GM10248 (cell line): ENCODE measurements at places on chromosomes 2 and 18.

- no peak for DNase-seq
These were observed 212.2 kb downstream of the FHOD3 start for GRCh38 chr18:36509646-36510197.

DNA sequence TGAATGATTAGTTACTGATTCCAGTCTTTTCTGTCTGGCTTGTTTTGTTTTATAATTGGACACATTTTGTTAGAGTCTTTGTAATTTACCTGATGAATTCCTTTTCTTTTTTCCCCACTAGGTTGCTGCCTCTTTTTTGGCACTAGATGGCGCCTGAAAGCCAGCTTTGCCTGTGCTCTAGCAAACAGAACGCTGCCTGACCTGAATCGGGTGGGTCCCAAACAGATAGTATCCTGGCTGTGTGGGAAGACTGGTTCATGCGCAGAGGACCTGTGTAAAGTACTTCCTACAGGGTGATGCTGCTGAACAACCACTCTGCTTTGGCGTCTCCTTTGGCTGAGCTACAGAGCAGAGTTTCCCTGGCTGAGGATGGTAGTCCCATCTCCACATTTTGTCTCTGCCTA is 288.2 kb downstream of the IKZF2 start:
- DNase-seq: peak; percentile 6

GRCh38 chr2:207041279-207041678 is 102.0 kb downstream of the CPO start:
- DNase-seq: no peak

GRCh38 chr18:8695932-8696517 is 9.3 kb upstream of the MTCL1 start:
- DNase-seq: no peak

DNA sequence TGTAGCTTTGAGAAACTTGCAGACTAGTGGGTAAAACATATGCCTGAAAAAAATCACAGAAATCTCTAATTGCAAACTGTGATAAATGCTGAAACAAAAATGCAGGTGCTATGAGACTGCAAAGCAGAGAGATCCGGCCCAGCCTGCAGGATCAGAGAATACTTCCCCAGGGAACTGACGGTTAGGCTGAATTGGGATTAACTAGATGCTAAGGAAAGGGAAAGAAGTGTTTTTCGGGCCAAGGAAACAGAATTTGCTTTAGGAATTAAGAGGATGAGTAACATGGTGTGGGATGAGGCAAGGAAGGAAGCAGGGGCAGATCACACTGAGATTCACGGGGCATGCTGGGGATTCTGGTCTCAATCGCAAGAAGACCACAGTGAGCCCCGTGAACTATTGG is 71.5 kb downstream of the OSBPL6 start:
- no peak for DNase-seq

- DNase-seq: no peak
These were observed 638.0 kb downstream of the LRP1B start for GRCh38 chr2:141492816-141493215.

- DNase-seq: no peak
These were observed 40.0 kb downstream of the MARCO start for GRCh38 chr2:118982039-118982438.

DNA sequence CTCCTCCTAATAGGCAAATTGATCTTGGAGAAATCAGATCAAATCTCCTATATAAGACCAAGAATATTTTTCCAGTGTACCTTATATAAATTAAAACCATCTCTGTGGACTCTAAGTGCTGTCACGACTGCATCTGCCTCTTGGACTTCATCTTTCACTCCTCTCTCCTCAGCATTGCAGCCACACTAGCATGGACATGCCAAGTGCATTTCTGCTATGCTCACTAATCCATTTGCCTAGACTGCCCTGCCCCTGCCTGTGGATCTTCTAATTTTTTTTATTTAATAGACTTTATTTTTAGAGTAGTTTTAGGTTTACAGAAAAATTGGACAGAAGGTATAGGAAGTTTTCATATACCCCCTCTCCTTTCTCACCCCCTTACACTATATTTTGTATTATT is 146.7 kb upstream of the VWC2L start:
- DNase-seq: no peak

- DNase-seq: no peak
These were observed 293.8 kb downstream of the SUCLG1 start for GRCh38 chr2:84165256-84165655.

DNA sequence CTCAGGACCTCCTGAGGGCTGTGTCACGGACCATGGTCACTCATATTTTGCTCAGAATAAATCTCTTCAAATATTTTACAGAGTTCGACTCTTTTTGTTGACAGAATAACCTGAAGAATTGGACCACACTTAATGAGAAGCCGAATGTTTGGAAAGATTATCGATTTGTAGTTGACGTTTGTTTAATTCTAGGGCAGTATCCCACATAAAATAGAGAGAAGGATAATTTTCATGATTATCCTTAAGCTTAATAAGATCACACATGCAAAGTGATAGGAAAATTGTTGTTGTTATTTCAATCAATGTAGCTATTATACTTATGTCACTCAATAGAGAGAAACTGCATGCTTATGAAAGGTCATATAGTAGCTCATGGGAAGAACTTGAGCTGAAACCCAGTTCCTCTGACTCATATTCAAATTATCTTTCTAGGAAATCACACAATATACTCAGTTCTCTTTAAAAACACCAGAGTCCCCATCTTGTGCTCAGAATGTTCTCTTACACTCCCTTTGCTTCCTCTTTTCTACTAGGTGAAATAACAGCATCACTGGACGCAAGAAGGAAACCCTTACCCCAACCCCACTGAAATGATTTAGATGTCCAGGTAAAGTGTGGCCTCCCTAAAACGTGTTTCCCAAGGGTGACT is 982.1 kb downstream of the TSN start:
- DNase-seq: peak; percentile 31

- no peak for DNase-seq
These were observed 142.2 kb downstream of the SATB2 start for GRCh38 chr2:199315299-199316179.

DNA sequence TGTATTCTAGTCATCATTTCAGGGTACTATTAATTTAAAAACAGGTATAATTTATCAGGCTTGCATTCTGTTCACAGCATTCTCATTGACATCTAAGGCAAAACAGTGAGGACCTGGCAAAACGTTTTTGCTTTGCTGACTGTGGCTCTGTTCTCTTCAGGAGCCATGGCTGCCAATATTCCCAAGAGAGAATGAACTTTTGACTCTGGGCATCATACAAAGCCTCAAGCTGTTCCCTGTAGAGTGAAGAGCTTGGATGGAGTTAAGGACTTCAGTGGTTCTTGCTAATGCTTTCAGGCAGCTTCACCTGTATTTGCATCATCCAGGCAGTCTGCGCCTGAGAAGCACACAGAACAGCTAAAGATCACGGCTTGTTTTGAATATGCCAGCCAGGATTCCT is 65.9 kb upstream of the CAVIN2 start:
- DNase-seq: no peak

DNA sequence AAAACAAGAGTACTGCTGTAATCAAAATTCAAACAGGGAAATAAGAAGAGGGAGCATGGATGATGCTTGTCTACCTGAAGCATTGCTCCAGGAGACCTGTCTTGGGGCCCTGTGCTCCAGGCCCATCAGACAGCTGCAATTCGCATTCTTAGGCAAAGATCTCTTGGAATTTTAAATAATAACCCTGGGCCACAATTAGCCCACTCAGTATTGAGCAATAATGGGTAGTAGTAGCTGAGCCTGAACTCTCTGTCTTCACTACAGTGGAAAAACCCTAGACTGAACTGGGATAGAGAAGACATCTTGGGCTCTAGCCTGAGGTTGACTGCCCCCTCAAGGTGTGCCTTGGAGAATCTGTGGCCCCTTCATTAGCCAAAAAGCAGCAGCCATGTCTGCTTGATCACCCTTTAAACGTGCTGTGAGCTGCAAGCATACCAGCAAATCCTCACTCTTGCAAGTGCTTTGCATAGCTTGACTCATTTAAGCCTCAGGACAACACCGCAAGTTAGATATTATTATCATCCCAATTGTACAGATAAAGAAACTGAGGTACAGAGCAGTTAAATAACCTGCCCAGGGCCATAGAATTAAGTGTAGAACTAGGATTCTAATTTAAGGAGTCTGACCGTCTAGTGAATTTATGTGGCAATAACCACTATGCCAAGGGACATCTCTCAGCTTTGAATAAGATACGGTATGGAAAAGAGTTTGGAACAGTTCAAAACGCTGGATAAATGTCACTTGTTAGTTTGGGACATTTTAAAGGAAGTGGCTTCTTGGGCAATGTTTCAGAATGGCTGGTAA is 69.0 kb downstream of the DDX1 start:
- DNase-seq: no peak

DNA sequence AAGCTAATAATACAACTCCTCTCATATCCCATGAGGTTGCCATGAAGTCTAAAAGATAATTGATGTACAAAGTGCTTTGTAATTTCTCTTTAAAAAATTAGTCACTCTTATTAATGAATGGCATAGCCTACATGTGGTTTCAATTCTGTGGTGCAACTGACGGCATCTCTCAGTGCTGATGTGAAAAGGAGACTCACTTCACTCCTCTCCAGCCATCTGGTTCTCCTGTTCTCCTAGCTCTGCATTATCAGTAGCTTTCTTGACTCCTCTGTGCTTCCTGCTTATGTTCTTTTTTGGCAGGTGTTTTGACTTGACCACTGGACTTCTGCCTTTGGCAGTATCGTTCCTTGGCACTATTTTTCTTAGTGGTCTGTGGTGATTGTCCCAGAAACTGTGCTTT is 134.9 kb upstream of the ZFP36L2 start:
- no peak for DNase-seq

DNA sequence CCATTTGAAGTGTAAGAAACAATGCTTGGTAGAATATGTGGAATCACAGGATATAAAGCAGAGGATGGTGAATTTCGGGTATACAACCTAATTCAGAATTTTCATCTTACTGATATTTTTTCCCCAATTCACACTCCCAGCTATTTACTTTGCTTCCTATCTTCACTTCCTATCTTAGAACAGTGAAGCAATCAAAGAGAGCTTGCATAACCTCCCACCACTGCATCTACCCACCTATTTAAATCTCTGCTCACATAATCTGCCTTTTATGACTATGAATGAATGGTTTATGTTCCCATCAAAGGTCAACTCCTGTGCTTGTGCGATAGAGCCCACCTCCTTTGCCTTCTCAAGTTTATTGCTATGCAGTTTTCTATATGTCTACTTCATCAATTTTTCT is 3.3 kb downstream of the RMDN2 start:
- no peak for DNase-seq

- DNase-seq: peak; percentile 29
These were observed 625 bp upstream of the NBAS start for GRCh38 chr2:15561574-15562344.

- DNase-seq: no peak
These were observed 236.0 kb downstream of the DYSF start for GRCh38 chr2:71689393-71689792.

DNA sequence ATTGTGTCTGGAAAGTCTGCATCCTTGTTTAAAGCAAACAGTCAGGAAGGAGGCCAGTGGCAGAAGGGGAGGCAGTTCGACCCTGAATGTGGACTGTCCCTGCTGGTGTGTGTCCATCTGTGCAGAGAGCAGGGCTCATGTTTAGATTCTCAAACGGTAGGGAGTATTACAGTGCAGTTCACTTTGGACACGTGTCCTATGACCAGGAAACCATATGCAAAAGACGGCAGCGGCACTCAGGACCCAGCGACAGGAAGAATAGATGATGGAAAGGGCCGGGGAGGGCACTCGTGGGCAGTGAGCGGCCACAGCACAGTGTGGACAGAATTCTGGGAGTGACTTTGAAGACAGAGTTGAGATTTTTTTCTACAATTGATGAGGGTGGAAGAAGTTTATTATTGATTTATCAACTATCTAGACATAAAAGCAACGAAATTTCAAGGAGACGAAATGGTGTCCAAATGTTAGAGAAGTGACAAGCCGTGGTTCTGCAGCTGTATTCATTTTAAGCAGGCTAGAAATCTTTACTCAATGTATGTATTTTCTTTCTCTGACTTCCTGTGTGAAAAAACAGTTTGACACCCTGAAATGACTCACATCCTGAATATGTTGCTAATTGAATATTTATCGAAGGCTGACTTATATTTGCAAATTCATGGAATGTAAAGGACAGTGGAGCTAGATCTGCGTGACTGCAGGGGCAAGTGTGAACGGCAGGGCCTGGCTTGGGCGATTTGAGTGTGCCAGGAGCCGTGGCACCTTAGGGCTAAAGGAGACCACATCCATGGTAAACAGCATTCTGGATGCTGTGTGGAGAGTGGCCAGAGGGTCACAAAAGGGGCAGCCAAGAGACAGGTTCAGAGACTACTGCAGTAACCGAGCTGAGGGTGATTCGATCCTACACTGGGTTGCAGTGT is 214.2 kb downstream of the PTGR3 start:
- DNase-seq: peak; percentile 48

DNA sequence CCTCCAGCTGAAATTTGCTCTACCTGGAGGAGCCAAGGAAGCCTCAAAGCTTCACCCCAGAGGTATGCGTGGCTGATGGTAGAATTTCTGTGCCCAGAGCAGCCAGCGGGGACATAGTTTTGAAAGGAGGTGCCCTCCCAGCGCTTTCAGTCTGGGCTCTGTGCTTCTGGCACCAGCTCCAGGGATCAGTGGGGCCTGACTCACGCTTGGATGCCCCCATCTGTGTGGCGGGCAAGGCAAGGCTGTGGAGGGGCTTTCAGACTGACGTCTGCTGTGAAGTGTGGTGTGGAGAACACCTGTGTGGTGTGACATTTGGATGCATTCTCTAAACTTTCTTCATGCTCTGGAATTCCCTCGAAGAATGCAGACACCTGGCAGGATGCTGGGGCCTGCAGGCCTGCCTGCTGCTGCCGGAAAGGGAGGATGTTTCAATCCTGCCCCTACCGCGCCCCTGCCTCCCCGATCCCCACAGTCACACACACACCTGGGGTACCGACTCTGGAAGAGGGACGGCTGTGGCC is 84.1 kb downstream of the CTIF start:
- DNase-seq: no peak

- no peak for DNase-seq
These were observed 82.0 kb upstream of the SLC66A3 start for GRCh38 chr2:11073251-11073650.

DNA sequence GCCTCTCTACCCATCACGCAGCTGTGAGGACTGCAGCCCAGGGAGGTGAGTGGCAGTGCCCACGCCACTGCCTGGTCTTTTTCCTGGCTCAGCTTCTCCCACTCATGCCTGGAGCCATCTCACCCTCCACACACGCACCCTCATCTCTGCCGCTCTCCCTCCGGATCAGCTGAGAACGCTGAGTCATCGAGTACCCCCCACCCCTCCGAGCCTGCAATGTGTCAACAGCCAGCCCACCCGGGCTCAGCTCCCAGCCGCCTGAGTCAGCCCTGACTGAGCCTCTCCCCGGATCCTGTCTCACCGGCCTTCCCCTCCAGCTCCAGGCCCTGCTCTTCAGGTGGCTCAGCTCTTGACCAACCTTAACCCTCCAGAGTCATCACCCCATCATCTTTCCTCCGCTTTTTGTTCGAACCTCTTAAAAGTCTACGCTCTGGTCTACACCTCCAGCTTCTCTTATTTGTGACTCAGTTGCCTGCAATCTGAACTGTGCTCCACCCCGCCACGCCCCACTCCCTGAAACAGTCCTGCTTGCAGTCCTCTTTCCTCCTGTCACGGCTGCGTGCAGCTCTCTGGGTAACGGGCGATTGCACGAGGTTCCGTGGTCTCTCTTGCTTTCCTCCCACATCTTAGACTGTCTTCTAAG is 94.4 kb upstream of the ASAP2 start:
- no peak for DNase-seq
